ENCODE measurements at places on chromosomes 1 and 21.

- DNase-seq, result no peak
Measured at GRCh38 chr1:247204177-247204647, 32.4 kb upstream of the ZNF124 start.

DNA sequence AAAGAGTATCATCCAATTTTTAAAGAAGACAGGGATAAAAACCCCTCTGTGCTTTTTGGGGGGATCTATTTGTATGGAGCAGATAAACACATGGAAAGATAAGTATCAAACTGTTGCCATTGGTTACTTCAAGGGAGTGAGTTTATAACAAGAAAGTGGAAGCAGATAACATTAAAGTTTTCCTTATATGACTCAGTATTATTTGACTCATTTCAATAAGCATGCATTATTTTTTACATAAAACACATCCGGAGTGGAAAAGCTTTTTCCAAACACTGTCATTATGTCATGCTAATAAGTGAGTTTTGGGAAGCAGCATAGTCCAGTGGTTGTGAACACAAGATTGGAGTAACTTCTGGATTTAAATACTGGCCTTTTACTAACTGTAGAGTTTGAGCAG, 452.2 kb downstream of the LTN1 start:
- no peak for DNase-seq

DNA sequence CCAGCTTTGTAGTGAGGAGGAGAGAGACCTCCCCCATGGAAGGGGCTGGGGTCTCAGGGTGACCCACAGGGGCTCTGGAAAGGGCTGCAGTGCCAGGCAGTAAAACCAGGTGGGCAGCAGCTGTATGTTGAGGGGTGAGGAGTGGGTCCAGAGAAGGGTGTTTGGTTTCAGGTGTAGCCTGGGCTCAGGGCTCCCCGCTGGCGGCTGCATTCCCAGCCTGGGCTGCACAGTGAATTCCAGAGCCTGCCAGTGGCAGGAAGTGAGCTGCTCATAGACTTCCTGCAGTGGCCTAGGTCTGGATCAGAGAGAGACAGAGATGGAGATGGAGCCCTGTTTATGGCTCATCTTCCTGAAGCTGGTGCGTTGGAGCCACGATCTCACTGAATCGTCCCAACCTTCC, 356.4 kb downstream of the PTPRU start:
- no peak for DNase-seq

- no peak for DNase-seq
Measured at GRCh38 chr1:232316864-232317263, 313.1 kb downstream of the SIPA1L2 start.

- DNase-seq, result no peak
Measured at GRCh38 chr1:232238009-232238408, 391.9 kb downstream of the SIPA1L2 start.

DNA sequence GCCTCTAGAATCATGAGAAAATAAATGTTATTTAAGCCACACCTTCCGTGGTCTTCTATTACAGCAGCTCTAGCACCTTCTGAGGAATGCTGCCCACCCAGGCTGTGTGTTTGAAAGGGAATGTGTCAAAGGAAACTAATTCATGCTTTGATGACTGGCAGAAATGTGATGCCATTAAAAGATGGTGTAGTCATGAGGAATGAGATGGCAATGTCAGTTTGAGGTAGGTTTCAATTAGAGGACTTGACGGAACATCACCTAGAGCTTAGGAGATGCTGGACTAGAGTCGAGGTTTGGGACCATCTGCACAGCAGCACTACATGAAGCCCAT, 10.6 kb downstream of the PDZK1 start:
- DNase-seq, result no peak

GRCh38 chr1:16978567-16979474, 1.6 kb downstream of the MFAP2 start:
- no peak for DNase-seq

- DNase-seq, result no peak
Measured at GRCh38 chr21:20760221-20760620, 238.0 kb upstream of the NCAM2 start.

- DNase-seq, result no peak
Measured at GRCh38 chr1:41943717-41944116, 25.0 kb upstream of the HIVEP3 start.

DNA sequence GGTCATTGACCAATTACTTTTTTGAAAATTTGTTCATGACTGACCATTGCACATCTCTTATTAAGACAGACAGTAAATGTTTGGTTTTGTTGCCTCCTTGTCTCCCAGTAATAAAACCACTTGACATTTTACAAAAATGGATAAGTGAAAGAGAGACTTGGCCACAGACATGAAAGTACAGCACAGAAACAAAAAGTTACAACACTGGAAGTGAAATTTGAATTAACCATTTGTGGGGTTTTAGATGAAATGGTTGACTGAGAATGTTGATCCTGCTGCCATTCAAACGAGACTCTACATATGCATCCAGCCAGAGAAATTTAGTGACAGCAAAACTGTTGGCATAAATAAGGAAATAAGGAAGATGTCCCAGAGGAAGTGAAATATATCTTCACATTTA, 79.3 kb upstream of the B3GALT2 start:
- no peak for DNase-seq

DNA sequence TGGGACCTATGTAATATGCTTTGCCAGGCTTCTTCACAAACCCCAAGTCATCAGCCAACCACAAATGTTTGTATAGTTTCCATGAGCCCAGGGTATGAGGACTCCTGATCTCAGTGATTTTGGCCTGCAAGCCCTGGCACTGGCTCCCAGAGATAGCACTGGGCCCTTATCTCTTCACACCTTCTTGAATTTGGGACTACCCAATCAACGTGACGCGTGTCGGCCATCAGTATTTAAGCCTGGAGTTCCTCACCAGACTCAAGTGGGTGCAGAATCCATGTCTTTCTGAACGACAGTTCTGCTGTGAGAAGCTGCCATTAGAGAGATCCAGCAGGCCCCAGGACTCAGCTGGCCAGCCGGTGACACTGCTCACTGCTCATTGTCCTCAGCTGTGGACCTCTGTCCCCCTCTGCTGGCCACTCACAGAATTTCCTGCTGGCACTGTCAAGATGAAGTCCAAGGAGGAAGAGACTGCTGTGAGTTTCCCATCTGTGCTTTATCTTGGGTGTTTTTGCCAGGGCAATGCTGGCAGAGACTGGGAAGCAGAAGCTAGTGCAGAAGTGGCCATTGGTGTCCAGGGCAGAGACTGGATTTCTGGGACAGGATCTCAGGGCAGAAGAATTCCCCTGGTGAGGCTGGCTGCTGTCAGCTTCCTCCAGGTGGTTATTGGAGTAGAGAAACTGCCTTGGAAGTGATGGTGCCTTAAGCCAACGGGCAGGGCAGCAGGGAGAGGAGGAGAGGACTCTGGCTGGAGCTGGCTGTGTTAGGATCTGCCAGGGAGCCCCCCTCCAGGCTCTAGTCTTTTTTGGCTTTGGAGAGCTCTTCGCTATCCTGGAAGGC, 28.4 kb downstream of the TMCC2 start:
- DNase-seq, result peak; percentile 71

GRCh38 chr21:23951251-23951650, 1656.0 kb downstream of the MRPL39 start:
- DNase-seq, result no peak

- DNase-seq, result no peak
Measured at GRCh38 chr1:166176416-166176815, 9.6 kb upstream of the FAM78B start.

GRCh38 chr1:227058321-227058751, 118.2 kb downstream of the COQ8A start:
- DNase-seq, result no peak

GRCh38 chr1:70057500-70057899, 147.9 kb downstream of the LRRC40 start:
- no peak for DNase-seq

GRCh38 chr1:13735168-13735930, 35.4 kb downstream of the PRDM2 start:
- DNase-seq, result no peak

- DNase-seq, result no peak
Measured at GRCh38 chr1:19618428-19618827, 25.7 kb upstream of the NBL1 start.

DNA sequence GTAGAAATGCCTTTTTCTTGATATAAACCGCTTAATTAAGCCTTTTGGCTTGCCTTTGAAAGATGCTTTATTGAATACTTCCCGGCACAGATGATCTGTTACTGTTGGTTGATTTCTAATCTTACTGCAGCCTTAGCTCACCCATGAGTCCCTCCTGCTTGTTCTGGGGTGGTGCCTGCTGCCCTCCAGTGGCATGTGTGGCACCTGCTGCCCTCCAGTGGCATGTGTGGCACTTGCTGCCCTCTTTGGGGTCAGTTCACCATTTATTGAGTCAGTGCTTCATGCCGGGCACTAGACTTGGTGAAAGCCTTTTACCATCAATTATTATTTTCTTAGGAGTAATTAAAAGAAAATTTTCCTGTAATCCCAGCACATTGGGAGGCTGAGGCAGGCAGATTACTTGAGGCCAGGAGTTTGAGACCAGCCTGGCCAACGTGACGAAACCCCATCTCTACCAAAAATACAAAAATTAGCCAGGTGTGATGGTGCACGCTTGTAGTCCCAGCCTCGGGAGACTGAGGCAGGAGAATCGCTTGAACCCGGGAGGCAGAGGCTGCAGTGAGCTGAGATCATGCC, 54.3 kb downstream of the ADARB1 start:
- DNase-seq, result peak; percentile 65

GRCh38 chr1:161502181-161502580, 3.1 kb upstream of the FCGR2A start:
- DNase-seq, result no peak

DNA sequence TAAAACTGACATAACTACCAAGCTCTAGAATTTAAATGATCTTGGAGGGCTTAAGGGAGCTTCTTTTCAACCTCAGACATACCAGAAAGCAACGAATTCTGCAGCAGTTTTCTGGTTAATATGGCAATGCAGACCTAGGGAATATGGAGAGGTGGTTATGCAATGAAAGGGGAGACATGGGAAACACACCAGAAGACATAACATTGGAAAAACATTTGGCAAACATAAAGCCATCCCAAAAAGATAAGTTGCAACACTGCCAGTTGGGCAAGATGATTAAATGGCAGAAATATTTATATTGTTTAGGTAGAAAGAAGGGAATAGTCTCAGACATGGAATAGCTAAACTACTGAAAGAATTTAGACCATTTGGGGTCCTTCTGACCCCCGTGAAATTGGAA, 104.5 kb downstream of the KCNJ6 start:
- no peak for DNase-seq

DNA sequence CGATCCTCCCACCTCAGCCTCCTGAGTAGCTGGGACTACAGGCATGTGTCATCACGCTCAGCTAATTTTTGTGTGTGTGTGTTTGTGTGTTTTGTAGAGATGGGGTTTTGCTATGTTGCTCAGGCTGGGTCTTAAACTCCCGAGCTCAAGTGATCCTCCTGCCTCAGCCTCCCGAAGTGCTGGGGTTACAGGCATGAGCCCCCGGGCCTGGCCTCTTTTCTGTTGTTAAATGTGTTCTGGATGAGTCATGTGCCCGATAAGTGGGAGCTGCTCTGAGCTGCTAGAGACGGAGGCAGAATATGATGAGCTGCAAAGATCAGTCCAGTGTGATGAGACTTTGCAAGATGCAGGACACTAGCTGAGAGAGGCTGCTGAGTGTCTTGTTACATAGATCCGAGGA, 75.5 kb downstream of the VPS13D start:
- no peak for DNase-seq

DNA sequence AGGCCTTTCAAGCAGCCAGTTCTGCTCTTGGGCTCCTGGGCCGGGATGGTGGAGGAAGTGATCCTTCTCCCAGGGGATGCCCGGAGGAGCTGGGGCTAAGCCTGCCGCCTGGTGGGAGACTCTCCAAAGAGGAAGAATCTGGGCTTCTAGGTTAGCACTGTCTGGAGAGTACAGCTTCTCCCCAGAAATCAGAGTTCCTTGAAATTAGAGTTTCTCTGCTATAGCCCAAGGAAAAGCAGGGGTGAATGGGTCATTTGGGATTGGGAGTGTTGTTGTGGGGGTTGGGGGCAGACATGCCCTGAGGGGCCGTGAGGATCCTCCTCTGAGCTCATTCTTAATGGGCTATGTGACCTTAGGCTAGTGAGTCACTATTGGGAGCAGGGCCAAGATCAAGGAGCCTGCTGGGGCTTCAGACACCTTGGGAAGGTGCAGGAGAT, 6.5 kb downstream of the LGR6 start:
- no peak for DNase-seq

GRCh38 chr1:2643414-2644077, 10.7 kb upstream of the MMEL1 start:
- DNase-seq, result no peak

GRCh38 chr1:51071291-51072042, 30.6 kb upstream of the C1orf185 start:
- DNase-seq, result no peak

DNA sequence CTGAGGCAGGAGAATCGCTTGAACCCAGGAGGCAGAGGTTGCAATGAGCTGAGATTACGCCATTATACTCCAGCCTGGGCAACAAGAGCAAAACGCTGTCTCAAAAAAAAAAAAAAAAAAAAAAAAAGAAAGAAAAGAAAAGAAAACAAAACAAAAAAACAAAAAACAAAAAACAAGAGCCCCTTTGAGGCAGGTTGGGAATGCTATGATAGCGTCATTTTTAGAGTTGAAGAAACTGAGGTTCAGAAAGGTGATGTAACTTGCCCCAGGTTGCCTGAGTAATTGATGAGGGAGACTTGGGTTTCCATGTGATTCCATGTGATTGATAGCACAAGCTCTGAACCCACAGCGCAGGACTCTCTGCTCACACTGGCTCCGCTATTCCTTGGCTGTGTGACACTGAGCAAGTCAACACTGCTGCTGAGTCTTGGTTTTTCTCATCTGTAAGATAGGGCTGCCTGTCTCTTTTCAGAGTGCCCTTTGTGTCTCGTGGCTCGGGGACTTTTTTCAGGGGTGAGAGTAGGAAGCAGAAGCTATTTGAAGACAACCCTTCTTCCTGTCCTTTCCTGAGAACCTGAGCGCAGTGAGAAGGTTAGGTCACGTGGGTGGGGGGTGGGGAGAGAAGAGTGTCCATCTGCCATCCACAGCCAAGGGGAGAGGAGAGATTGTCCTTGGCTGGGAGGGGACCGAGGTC, 2.5 kb downstream of the CNR2 start:
- no peak for DNase-seq

- no peak for DNase-seq
Measured at GRCh38 chr21:45269861-45270260, 17.8 kb downstream of the POFUT2 start.

Data from stimulated activated CD8-positive, alpha-beta memory T cell treated with anti-CD3 and anti-CD28 coated beads, Interleukin-12 subunit alpha, Interleukin-12 subunit beta, amount 100 ng/mL, for 1 hour (primary cell).